Stimulated activated CD4-positive, alpha-beta T cell treated with anti-CD3 and anti-CD28 coated beads, Interleukin-4, amount 100 ng/mL, for 24 hours (primary cell): ENCODE measurements at places on chromosomes 5 and 9.
A peak's percentile ranks its signal among the peaks of the same experiment; 100 is the strongest.

- no peak for DNase-seq
Observed at GRCh38 chr5:4097199-4097598, 501.6 kb downstream of the IRX1 start.

GRCh38 chr5:166880456-166880855 is 1411.0 kb upstream of the WWC1 start:
- DNase-seq: no peak

DNA sequence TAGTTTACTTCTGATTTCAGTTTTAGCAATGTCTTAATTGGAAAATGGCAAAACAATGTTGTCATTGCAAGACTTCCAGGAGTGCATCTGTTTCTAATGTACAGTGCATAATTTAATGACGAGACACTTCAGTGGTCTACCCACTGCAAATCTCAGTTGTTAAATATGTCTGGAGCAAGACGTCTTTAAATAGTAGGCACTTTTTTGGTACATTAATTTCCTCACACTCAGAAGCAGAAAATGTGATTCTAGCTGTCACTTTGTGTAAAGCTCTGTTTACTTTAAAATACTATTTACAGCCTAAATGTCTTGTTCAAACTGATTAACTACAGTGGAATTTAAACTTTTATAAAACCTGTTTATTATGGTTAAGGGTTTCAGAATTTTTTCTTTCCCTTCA is 815.5 kb downstream of the TLE1 start:
- DNase-seq: no peak

GRCh38 chr5:158436271-158437065 is 577.5 kb upstream of the CLINT1 start:
- DNase-seq: no peak

- no peak for DNase-seq
Observed at GRCh38 chr5:81513982-81514381, 120.0 kb upstream of the ACOT12 start.

- no peak for DNase-seq
Observed at GRCh38 chr5:99814321-99815063, 720.7 kb upstream of the FAM174A start.

DNA sequence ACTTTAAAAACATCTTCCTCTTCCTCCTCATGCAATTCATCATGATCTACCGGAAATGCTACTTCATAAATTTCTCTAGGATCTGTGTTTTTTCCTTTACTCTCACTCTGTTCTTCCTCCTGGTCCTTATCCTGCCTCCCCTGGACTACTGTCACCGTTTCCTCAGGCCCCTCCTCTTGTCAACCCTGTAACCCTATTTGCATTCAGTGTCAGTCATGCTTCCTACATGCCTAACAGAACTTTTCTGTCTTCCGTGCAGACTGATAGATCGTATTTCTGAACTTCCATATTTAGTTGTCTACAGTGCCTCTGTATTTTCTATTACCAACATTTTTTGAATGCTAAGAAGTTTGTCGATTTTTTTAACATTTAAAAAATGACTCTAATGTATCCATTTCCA is 27.3 kb downstream of the HTR4 start:
- DNase-seq: no peak

DNA sequence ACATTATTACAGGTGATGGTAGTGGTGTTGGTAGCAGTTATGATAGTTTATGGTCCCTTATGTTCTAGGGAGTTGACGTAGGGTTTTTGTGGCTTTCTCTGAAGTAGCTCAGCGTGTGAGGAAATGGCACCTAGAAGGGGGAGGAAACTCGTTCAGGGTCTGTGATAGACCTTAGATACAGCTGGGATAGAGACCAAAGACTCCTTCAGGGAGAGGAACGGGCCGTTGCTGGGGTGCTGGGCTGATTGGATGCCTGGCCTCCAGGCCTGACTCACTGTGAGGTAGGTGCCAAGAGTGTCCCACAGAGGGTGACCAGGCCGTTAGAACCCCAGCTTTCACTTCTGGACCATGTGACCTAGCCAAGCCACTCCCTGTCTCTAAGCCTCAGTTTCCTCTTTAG is 96.6 kb downstream of the DAB2IP start:
- no peak for DNase-seq

DNA sequence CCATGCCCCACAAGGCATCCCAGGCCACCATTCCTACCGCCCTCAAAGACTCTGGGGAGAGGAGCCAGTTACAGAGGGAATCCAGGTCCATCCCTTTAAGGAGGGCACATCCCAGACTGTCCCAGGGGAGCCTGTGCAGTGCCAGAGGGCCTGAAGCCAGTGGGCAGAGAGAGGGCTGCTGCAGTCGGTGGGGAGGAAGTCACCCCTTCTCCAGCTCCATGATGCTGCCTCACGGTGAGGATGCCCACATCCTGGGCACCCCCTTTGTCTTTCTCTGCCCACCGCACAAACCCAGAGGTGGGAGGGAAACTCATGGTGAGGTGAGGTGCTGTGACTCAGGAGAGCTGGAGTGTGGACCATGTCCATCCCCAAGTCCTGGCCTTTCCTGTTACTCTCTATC is 26.2 kb upstream of the ANKRD33B start:
- no peak for DNase-seq

DNA sequence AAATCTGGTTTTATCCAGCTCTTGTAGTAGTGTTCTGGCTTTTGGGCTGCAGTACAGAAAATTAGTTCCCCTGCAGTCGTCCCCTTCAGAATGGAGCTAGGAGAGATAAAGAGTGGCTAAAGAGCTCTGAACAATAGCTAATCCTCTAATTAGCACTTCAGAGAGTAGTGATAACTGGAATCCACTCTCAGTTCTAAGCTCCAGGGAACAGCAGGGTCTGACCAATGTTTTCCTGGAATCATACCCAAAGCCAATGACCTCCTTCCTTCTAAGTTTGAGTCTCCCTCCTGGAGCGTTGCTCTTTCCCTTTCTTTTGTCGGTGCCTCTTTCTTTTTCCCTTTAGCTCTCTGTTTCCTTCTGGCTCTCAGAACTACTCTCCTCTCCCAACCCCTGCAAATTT is 47.4 kb downstream of the MFAP3 start:
- DNase-seq: no peak

- DNase-seq: no peak
Observed at GRCh38 chr5:82309091-82309531, 31.0 kb upstream of the RPS23 start.

DNA sequence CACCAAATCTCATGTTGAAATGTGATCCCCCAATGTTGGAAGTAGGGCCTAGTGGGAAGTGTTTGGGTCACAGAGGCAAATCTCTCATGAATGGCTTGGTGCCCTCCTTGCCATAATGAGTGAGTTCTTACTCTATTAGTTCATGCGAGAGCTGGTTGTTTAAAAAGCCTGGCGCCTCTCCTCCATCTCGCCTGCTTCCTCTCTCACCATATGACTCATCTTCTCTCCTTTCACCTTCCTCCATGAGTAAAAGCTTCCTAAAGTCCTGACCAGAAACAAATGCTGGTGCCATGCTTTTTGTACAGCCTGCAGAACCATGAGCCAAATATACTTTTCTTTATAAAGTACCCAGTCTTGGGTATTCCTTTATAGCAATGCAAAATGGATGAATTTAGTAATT is 20.9 kb upstream of the ARHGAP26 start:
- DNase-seq: peak; percentile 7

DNA sequence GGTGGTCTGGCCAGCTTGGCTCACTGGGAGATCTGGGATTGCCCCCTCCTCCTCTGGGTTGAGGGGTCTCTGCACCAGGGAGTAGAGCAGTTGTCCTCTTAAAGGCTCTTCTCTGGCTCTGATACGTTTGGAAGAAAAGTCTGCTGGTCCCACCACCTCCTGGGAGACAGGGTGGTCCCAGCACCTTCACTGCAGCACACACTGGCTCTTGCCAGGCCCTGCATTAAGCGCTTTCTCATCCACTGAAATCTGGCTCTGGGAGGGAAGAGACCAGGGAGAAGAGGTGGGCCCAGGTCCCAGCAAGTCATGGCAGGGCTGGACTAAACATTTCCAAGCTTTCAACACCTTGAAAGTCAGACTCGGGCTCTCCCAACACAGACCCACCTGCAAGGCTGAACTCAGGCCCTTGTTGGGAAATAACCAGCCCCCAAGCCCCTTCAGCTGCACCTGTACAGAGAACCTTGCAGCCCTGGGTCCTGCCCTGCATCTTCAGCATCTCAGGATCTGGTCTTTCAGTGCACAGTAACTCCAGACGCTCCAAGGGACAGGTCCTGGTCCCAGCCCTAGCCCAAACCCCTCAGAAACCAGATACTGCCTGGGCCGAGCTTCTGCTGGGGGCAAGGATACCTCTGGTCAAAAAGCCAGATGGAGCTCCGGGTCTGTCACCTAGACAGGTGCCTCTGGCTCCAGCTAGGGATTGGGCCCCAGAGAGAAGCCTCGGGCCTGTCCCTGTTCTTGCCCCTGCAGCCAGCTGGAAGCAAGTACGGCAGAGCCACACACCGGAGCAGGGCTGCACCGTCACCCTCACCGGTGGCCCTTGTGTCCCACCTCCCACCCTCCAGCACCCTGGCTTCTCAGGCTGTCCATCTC is 134.5 kb downstream of the DAB2IP start:
- DNase-seq: no peak

DNA sequence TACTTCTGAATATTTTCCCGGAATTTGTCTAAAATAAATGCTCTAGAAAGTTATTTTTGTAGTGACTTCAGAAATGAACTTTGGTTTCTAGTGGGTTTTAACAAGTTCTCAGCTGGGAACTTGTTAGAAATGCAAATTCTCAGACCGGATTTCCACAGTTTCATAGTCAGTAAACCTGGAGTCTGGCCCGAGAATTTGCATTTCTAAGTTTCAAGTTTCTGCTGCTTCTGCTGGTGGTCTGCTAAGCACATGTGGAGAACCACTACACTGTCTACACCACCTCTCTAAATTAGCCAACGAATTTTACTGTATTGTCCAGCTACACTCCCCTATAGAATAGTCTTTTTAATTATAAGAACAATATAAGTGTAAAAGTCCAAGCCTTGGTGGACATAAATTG is 208.0 kb downstream of the CHSY3 start:
- no peak for DNase-seq

DNA sequence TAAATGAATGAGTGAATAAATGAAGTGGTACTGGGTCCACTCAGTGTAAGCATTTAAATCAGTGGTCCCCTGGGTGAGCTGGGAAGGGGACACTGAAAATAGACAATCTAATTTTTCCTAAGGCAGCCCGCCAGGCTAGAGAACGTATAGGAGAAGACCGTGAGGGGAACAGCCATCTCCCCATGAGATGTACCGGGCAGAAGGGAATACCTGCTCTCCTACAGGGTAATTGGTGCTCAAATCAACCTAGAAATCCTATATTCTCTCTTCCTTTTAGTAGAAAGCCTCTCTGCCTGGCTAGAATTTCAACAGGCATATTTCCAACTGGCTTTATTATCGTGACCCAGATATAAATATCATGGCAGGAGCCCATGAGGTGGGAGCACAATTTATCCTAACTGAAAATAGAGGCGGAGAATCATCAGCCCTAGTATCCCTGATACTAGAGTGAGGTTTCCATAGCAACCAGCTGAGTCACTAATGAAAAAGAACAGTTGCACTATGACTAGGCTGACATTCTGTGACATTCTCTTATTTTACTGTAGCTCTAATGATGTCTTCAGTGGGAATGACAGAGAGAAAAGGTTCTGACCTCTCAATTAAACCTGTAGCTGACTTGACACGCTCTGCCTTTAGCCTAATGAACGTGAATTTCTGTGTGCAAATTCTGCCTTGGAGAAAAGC is 96.5 kb upstream of the CAST start:
- DNase-seq: peak; percentile 14

GRCh38 chr5:59569158-59569557 is 324.4 kb downstream of the PDE4D start:
- no peak for DNase-seq

DNA sequence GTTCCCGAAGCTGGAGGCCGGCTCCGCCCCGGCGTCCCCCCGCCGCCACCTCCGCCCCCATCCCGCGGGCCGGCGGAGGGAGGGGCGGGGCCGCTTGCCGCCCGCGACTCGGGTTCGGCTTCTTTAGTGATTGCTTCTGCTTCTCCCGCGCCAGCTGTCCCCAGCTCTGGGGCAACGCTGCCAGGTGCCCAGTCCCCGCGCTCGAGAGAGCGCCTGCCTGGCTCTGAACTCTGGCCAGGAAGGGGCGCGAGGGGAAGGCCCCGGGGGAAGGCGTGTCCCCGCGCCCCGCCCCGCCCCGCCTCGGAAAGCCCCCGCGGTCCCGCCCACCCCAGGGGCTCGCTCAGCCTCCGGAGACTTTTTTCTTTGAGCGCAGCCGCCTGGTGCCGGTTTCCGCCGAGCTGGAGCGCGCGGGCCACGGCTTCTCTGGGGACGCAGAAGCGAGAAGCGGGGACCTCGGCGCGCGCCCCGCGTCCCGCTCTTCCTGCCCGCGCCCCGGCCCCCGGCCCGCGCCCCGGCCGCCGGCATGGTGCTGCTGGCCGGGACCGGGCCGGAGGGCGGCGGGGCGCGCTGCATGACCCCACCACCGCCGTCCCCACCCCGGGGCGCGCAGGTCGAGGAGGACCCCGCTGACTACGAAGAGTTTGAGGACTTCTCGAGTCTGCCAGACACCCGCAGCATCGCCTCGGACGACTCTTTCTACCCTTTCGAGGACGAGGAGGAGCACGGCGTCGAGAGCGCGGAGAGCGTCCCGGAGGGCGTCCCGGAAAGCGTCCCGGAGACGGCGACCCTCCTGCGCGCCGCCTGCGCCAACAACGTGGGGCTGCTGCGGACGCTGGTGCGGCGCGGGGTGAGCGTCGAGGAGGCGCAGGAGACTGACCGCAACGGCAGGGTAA is at the start of gene ANKRD33B:
Gene ANKRD33B, plus strand, starts transcription at position 126 of the 893 bp plus-strand sequence. Its CDS starts 398 bp downstream, at position 524.
- peak; percentile 78 for DNase-seq

- peak; percentile 94 for DNase-seq
Observed at GRCh38 chr9:98034593-98035546, 21.7 kb upstream of the NANS start.

GRCh38 chr5:68652534-68652965 is 437.0 kb downstream of the PIK3R1 start:
- no peak for DNase-seq
